ENCODE measurements at places on chromosomes 13 and 19. TPM values are rescaled to one million over a fixed set of nuclear protein-coding genes. Genes with fewer than 3 reads are reported as not detected.

The SCGB2B2 gene
- total RNA-seq, result under 0.01 TPM

The RGS9BP gene
- total RNA-seq, result 0.32 TPM

The ENOX1 gene
- 2.2 TPM for total RNA-seq

The IFNL1 gene
- total RNA-seq, result not detected
